T1000 (cell line): ENCODE measurements at places on chromosomes 3 and 15.

DNA sequence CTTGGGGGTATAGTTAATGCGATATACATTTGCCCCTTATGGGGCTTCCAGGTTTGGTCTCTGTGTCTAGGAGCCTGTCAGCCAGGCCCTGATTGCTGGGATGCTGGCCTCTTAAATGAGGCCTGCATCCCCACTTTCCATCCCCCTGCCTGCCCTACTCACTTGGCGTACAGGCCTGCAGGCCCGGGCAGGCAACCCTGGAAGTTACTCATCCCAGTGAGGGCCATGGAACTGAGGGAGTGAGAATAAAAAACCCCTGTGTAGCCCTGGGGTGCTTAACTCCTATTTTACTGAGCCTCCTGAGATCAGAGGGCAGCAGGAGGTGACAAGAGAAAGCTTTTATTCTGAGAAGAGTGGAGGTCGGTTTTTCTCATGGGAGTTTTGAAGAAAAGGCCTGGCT, 2.0 kb downstream of the DISP2 start:
- no peak for DNase-seq

- no peak for DNase-seq
Measured at GRCh38 chr15:95018888-95019545, 787.7 kb downstream of the MCTP2 start.

DNA sequence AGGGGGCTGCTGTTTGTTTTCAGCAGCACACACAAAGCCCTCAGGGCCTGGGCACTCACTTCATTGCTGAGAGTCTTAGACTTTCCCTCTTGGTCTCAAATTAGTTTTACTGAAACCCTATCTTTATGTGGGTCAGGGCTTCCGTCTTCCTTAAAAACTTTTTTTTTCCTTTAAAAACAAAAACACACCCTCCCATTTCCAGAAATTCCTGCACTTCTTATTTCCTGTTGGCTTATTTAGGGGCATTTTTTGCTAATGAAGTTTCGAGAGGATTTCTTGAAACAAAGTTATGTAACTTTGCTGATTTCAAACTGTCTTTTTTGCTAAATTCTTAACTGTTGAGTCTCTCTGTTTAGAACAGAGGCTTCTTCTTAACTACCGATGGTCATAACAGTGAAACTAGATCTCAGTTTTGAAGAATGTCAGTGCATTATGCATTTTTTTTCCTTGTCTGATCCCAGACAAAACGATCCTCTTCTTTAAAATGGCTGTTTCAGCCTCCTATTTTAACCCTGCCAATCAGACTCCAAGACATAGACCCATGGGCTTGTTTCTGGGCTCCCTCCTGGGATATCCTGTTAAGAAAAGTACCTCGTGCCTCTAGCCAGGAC, 23.3 kb downstream of the ANAPC13 start:
- DNase-seq = no peak

- no peak for DNase-seq
Measured at GRCh38 chr15:68244235-68244634, 14.7 kb upstream of the CLN6 start.

DNA sequence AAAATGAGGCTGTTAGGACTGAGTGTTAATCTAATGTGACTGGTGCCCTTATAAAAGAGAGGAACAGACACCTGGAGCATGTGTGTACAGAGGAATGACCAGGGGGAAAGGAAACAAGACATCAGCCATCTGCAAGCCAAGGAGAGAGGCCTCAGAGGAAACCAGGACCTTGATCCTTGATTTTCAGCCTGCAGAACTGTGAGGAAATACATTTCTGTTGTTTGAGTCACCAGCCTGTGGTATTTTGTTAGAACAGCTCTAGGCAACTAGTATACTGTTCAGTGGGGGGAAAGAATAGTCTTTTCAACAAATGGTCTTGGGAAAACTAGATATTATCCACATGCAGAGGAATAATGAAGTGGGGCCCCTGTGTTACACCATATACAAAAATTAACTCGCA, 80.6 kb downstream of the CCR1 start:
- DNase-seq = peak; percentile 45

- no peak for DNase-seq
Measured at GRCh38 chr3:160103397-160103796, 114.8 kb downstream of the IL12A start.

GRCh38 chr3:163543662-163544061, 1534.6 kb downstream of the SI start:
- DNase-seq = no peak

- DNase-seq = no peak
Measured at GRCh38 chr3:61080737-61081445, 170.4 kb downstream of the FHIT start.

DNA sequence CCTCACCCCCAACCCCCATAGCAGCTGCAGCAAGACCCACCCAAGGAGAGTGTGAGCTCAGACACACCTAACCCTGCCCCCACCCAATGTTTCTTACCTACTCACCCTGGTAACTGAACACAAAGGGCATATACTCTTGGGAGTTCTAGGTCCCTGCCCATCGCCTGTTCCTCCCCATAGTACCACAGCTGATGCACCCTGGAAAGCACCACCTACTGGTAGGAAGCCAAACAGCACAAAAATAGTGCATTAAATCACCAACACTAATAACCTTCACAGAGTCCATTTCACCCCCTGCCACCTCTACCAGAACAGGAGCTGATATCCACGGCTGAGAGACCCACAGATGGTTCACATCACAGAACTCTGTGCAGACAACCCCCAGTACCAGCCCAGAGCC, 245.2 kb downstream of the EFHB start:
- DNase-seq = no peak

DNA sequence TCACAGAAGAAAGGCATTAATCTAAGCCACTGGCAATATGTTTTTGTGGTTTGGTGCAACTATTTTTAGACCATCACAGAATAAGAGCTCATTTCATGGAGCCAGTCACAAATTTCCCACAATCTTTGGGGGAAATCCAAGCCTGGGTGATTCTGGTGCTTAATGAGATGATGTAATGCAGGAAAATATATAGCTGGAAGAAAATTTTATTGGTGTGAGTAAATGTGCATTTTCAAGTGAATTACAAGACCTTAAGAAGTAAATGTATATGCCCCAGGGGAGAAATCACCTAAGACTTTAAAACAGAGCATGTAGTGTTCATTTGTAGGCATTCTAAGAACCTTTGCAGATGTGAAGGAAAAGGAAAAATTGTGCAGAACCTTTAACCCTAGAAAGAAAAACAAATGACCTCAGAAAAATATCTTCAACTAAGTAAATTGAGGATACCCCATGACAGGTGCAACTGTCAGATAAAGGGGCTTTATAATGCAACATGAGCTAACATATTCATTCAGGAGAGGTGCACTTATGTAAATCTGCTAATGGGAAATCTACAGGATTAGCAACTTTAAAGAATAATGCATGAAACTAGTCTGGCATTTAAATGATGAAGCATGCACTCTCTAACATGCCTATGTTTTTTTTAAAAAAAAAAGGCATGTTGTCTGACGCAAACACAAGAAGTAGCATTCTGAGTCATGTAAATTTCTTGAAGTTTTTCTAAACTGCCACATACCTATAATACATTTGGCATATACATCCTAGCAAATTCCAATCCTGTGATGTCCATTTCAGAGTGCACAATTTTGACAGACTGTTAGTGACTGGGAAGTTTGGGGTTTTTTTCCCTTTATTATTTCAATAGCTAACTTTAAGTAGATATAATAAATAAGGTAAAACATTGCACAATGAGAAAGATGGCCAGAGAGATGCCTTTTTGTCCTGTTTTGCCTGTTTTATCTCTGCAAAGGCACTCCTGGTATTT, 105.1 kb downstream of the MEX3B start:
- DNase-seq = no peak

GRCh38 chr3:131775650-131776049, 259.2 kb downstream of the CPNE4 start:
- no peak for DNase-seq

DNA sequence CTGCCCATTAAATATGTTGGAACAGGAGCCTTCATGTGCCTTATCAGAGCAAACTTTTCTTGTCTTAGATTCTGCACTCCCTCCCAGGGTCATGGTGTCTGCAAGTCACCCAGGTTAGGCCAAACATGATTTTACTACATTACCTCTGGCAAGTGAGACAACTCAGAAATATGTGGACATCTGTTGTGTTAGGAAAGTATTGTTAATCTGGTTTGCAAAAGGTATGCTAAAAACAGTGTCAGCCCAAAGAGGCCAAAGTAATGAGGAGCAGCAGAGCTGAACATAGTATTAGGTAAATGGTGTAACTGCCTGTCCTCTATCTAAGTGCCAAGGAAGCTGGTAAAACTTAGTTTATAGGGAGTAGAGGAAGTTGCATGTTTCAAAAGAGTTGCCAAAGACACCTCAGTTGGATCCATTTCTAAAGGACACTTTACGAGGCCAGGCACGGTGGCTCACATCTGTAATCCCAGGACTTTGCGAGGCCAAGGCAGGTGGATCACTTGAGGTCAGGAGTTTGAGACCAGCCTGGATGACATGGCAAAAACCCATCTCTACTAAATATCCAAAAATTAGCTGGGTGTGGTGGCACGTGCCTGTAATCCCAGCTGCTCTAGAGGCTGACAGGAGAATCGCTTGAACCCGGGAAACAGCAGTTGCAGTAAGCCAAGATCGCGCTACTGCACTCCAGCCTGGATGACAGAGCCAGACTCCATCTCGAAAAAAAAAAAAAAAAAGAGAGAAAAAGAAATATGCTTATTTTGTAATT, 22.5 kb upstream of the PPIB start:
- DNase-seq = no peak

DNA sequence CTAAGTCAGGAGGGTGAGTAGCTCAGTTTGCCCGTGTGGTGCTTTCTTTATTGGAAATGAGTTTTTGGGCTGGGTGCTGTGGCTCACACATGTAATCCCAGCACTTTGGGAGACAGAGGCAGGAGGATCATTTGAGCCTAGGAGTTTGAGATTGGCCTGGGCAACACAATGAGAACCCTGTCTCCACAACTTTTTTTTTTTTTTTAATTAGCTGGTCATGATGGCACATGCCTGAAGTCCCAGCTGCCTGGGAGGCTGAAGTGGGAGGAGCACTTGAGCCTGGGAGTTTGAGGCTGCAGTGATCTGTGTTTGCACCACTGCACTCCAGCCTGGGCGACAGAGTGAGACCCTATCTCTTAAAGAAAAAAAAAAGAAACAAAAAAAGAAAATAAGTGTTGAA, 174.9 kb downstream of the NSMCE3 start:
- no peak for DNase-seq

DNA sequence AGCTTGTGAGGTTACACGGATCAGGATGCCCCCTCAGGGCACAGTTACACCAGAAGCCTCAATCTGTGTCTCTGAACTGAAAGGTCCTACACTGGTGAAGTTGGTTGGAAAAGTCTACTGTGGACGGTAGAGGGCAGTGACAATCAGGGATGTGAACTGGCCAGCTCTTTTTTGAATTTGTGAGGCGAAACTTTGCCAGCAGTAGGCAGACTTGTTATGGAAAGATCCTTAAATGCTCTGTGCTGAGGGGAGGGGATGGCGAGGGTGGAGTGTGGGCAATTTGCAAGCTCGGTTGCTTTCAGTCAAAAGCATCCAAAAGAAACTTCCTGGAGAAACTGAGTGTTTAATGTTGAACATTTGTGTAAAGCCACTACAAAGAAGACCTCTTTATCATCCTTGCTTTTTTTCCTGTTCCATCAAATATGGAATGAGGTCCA, 127.4 kb upstream of the ABHD17C start:
- DNase-seq = no peak

DNA sequence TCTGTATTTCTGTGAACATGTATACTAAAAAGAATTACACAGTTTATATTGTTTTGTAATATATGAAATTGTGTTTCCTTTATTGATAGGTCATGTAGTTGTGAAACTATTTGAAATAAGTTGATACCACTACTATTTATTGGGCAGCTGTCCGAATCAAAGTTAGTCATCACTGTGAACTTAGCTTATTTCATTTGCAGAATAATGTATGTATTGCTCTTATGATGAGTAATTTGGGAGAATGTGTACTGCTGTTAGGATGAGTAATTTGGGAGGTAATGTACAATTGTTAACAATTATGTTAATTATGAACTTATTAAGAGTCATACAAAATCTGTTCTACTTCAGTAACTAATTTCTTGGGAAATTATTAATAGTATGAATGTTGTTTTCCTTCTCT, 22.2 kb downstream of the FXR1 start:
- no peak for DNase-seq

- DNase-seq = no peak
Measured at GRCh38 chr3:194884649-194885315, 199.1 kb downstream of the FAM43A start.

DNA sequence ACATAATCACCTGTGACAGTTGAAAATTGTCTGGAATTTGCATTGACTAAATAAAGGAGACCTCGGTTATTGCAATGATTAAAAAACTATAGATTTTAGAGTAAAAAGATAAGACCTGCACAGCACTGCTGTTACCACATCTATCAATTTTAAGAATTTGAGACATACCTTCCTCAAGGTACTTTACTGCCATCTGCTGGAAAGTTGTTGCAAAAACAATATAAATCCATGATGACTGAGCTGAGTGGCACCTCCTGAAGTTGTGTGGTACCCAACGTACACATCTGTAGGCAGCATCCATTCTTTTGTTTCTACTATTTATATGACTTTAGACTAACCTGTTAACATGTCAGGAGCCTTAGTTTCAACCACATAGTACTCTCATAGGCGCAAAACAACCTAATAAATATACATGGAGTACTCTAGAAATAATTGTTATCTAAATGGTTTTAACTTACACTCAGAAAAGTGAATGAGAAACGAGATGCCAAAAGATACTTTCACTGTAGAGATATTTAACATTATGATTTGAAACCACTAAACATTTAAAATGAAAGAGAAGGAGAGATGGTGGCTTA, 106.7 kb downstream of the GHSR start:
- no peak for DNase-seq

DNA sequence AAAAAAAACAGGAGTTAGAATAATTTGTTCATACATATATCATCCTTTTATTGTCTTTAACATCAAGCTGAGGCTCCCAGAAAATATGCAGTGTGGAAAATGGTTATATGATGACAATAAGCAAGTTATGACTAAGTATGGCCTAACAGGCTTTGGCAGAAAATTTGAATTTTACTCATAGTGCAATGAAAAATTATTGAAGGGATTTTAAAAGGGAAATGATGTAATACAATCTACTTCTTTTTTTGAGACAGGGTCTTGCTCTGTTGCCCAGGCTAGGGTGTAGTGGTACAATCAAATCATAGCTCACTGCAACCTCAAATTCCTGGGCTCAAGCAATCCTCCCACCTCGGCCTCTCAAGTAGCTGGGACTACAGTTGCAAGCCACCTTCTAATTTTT, 78.7 kb downstream of the FAIM start:
- DNase-seq = no peak

- DNase-seq = no peak
Measured at GRCh38 chr3:31008994-31009393, 114.5 kb upstream of the GADL1 start.

DNA sequence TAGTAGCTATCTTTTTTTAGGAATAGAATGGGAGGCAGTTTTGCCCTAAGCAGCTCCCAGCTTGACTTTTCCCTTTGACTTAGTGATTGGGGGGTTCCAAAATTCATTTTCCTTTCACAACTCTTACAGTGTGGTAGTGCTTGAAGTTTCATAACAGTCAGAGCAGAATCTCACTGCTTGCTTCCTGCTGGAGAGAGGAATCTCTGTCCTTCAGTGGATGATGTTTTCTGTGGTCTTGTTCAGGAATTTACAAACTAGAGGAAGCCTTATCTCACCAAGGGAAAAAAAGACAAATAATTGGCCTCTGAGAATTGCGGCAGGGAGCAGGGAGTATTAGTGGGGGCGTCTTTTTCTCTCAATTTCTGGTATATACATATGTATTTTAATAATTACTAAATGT, 326.6 kb upstream of the C2CD4B start:
- no peak for DNase-seq

- DNase-seq = peak; percentile 84
Measured at GRCh38 chr3:123884203-123884831, at the start of gene MYLK. Gene MYLK, minus strand, starts transcription at chr3:123884332. Its CDS starts 90,491 bp downstream, at chr3:123793841.

- no peak for DNase-seq
Measured at GRCh38 chr15:22903961-22904534, 65.6 kb downstream of the NIPA2 start.
